ENCODE measurements at places on chromosomes 6 and 20.

GRCh38 chr20:51668515-51668914, 99.7 kb downstream of the ATP9A start:
- no peak for DNase-seq

DNA sequence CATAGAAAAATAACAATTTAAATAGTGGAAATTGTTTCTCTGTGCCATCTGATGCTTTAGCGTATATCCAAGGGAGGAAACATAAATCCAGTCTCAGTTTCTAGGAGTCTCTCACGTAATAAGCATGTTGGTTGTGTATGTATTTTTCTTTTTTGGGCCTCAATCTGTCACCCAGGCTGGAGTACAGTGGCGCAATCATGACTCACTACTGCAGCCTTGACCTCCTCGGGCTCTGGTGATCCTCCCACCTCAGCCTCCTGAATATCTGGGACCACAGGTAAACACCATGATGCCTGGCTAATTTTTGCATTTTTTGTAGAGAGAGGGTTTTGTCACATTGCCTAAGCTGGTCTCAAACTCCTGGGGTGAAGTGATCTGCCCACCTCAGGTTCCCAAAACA, 78.6 kb upstream of the PLN start:
- DNase-seq, result no peak

DNA sequence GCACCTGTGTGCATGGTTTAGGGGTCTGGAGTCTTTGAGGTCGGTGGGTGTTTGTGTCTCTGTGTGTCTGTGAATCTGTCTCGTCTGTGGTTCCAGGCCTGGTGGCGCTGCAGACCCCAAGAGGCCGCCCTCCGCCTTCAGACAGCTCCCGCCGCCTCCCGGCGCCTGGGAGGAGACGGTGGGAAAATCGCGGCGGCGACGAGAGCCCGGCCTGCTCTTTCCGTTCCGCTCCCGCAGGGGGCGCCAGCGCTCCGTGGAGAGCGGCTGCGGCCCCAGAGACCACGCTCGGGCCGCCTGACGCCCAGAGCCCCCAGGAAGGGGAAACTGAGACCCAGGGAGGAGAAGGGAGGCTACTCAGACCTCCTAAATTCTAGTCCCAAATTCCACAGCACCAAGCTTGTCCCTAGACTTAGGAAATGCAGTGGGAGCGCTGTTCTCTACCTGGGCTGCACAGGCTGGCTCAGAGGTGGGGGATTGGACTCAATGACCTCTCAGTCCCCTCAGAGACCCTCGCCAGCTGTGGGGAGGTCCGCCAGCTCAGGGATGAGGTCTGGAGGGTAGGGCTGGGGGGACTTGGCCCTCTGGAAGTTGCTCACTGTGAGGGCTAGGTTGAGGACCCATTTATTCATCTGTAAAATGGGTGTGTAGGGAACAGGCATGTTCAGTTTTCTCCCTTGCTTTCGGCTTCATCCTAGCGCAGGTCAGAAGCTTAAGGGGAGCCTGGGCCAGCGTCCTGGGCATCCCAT, 36.9 kb upstream of the BLCAP start:
- DNase-seq, result no peak

DNA sequence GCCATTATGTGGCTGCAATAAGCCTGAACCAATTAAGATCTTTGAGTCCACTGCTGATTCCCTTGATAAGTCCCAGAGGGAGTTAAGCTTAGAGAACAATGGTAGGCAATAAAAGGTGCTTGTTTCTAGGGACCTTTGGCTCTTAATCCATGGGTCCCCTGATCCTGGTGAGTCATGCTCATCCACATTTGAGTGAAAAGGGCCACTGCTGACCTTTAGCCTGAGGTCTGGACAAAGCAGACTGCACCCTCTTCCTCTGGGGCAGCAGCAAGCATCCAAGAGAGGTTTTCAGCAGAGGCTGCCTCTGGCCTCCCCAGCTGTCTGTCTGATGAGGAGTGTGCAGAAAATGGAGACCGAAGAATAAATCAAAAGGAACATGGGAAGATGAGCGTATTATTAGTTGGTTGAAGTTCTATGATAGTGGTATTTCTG, 16.1 kb upstream of the SCGN start:
- DNase-seq, result no peak

All from skin of body (tissue), 3 donors.